ENCODE measurements at places on chromosomes 2 and 18.
A peak's percentile ranks its signal among the peaks of the same experiment; 100 is the strongest.

- no peak for DNase-seq
Observed at GRCh38 chr2:240569523-240569997, 1.3 kb downstream of the RNPEPL1 start.

- no peak for DNase-seq
Observed at GRCh38 chr2:234853729-234854128, 98.1 kb upstream of the SH3BP4 start.

GRCh38 chr2:27303093-27304025, 4.9 kb downstream of the UCN start:
- DNase-seq, result no peak

GRCh38 chr2:14642499-14642898, 10.0 kb downstream of the LRATD1 start:
- no peak for DNase-seq

DNA sequence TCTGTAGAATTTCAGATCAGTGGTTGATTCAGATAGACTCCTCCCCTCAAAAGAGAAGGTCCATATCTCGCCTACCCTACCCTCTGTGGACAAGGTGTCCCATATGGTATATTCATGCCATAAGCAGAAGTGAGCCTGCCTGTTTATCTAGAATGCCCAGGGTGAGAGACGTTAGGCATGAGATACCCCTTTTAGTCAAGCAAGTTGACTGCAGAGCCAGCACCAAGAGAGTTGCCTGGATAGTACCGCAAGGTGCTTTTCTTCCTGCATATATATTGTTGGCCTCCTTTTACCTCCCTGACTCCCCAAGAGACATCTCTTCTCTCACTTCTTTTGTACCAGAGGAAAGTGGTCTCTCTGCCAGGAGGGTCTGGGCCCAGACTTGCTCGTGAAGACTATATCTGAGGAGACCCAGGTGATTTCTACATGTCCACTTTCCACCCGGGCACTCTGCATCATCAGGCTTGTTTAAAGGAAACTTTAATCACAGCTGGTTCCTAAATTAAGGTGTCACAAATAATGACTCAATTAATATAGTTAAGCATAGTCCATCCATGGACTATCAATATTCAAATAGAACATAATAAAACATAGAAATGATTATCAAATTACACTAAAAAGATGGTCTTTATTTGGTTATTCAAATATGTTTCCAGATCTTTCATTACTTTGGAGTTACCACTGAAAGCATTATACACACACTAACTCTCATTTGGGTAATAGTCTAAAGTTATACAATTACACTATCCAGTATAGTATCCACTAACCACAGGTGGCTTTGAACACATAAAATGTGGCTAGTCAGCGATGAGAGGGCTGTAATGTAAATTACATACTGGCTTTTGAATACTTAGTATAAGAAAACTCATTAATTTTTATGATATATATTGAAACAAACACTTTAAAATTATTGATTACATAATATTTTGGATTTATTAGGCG, 4.1 kb downstream of the ITGA4 start:
- peak; percentile 38 for DNase-seq

GRCh38 chr2:20359096-20359495, 8.5 kb upstream of the PUM2 start:
- DNase-seq, result no peak

DNA sequence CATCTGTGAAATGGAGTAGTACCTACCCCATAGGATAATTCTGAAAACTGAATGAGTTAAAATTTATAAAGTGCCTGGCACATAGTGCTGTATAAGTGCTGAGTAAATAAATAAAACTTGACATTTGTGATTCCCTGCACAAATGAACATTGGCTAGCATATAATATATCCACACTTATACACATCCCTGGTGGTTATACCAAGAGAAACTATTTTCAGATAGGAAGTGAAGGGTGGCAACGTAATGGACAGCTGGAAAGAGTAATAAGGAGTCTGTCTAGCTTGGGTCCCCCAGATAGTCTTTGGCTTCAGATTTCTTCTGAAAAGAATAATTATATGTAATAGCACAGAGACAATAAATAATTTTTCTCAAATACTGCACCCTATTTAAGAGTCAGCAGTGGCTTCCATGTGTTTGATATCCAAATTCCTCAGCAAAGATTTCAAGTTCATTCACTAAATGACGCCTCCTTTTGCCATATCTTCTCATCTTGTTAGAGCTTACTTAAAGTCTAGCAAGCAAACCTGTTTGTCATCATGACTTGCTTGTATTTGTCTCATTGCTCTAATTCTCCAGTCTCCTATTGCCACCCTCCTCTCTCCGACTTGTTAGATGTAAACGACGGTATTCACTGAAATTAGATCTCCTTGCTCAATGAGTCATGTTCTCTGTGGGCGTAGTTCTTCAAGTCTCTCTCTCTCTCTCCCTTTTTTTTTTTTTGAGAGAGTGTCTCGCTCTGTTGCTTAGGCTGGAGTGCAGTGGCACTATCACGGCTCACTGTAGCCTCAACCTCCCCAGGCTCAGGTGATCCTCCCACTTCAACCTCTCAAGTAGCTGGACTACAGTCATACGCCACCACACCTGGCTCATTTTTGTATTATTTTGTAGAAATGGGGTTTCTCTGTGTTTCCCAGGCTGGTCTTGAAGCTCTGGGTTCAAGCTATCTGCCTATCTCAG, 8.7 kb upstream of the ADGRF3 start:
- no peak for DNase-seq

DNA sequence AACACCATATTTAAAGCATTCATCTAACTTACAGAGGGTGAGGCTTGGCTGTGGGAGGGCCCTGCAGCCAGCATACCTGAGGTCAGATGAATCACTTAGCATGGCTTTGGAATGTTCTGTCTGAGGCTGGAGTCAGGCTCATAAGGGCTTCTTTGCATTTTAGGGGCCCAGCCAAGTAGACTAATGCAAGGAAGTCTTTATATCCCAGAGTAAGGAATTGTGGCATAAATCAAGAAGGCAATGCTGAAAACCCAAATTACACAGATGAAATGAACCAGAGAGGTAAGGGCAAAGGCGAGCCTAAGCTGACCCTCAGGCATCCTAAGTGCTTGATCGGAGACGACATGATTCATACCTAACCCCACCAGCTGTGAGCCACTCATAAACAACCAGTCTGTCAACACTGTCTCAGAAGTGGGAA, 383.6 kb downstream of the DCC start:
- no peak for DNase-seq

All from Peyer's patch (tissue), 4 donors.